ENCODE measurements at places on chromosomes 11 and 22.

- DNase-seq: no peak
These were observed 1.0 kb downstream of the PIDD1 start for GRCh38 chr11:803770-804598.

GRCh38 chr11:6488342-6488741, 7.0 kb downstream of the TIMM10B start:
- DNase-seq: no peak

DNA sequence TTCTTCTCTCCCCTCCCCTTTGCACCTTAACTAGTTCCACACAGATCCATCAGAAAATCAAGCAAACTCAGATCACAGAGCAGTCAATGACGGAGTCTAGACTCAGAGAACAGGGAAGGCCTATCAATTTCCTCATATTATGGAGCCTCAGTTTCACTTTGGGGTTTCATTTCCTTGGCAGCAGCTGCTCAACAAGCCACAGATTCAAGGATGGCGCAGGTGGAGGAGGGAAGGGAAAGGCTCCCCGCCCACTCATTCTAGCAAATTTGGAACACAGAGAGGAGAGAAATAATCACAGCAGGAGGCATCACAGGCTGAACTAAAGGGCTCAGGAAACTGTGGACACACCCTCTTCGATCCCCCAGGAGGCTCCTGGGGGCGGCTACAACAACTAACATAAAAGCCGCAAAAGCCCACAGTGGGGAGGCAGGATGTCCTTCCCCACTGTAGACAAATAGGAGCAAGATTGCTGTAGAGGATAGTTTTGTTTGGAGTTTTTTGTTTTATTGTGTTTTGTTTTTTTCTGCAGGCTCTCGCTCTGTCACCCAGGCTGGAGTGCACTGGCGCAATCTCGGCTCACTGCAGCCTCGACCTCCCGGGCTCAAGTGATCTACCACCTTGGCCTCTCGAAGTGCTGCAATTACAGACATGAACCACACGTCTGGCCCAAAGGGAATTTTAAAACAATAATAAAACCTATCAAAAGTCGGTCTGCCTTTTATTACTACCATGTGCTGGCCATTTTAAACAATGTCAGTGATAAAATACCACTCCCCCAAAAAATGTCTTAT, 3.4 kb downstream of the PLAAT3 start:
- DNase-seq: peak; percentile 54

DNA sequence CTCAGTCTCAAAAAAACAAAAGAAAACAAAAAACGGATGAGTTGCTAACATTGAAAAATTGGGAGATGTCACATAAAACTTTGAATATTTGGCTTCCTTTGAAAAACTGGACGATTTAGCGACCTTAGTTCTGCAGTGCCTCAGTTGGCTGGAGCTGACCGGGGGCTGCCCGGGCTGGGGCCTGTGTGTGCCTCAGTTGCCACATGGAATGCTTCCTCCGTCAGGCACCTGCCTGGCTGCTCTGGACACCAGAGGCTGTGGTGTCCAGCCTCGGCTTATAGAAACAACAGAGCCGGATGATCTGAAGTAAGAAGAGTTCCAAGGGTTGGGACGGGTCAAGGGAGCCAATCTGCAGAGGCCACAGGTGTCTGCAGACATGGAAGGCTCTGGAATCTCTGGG, 50.2 kb downstream of the CACNG2 start:
- DNase-seq: no peak

DNA sequence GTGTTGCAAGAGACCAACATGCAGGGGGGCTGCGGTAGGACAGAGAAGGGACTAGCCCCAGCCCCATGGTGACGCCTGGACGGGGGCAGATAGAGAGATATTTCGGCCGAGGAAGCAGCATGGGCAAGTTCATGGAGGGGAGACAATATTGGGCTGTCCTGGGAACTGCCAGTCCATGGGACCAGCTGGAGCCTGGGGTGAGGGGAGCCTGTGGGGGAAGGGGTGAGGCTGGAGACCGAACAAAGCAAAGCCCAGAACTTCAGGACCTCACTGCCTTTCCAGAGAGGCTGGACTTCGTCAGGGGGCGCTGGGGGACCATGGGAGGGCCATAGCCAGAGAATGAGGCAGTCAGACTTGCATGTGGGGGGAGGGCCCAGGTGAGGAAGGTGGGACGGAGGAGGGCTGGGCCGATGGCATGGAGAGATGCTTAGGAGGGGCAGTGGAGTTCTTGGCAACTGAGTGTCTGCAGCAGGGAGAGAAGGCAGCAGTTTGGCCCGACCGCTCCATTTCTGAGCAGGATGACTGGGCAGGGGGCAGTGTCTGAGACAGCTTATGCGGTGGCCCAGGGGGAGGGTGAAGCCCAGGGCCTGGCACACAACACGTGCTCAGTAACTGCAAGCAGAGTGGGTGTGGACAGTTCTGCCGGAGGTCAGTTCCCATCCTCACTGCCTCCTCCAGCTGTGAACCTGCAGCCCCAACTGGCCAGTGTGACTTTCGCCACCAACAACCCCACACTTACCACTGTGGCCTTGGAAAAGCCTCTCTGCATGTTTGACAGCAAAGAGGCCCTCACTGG, 712 bp downstream of the UPK3A start:
- DNase-seq: no peak

GRCh38 chr22:37904572-37905533, 1.2 kb upstream of the MICALL1 start:
- DNase-seq: peak; percentile 97

- DNase-seq: no peak
These were observed 339.4 kb downstream of the CADM1 start for GRCh38 chr11:115164774-115165173.

GRCh38 chr11:19347911-19348310, 107.2 kb upstream of the E2F8 start:
- DNase-seq: no peak

- DNase-seq: no peak
These were observed 12.4 kb upstream of the SWAP70 start for GRCh38 chr11:9651481-9651880.

- no peak for DNase-seq
These were observed 111.4 kb downstream of the ATXN10 start for GRCh38 chr22:45783021-45783420.

Measured in myocyte (in vitro differentiated cells).